Esophagus (tissue), 2 donors: ENCODE measurements at places on chromosomes 1 and 21. TPM values are rescaled to one million over a fixed set of nuclear protein-coding genes. Genes with fewer than 3 reads are reported as not detected.

TACSTD2 gene
- 946 TPM for polyA plus RNA-seq

GJA5 gene
- polyA plus RNA-seq, result 1.4 TPM

FASLG gene
- polyA plus RNA-seq, result 0.28 TPM

NUP210L gene
- polyA plus RNA-seq, result 0.02 TPM

SELL gene
- 0.22 TPM for polyA plus RNA-seq

RAVER2 gene
- polyA plus RNA-seq, result 7.3 TPM

CLCA2 gene
- 66.5 TPM for polyA plus RNA-seq

RIPK4 gene
- 51.7 TPM for polyA plus RNA-seq

FCRL1 gene
- polyA plus RNA-seq, result not detected

LCE2A gene
- not detected for polyA plus RNA-seq

FCRL2 gene
- 0.04 TPM for polyA plus RNA-seq

GUCA2B gene
- not detected for polyA plus RNA-seq

DCDC2B gene
- polyA plus RNA-seq, result 0.06 TPM

SEC16B gene
- 1.0 TPM for polyA plus RNA-seq

LRIG2 gene
- 3.5 TPM for polyA plus RNA-seq

TMEM269 gene
- polyA plus RNA-seq, result 0.04 TPM

SLC44A3 gene
- polyA plus RNA-seq, result 7.0 TPM

PROK1 gene
- polyA plus RNA-seq, result 0.53 TPM

CD53 gene
- 5.8 TPM for polyA plus RNA-seq

KRTAP15-1 gene
- polyA plus RNA-seq, result not detected

OLIG2 gene
- polyA plus RNA-seq, result not detected

ZNF593OS gene
- polyA plus RNA-seq, result 0.12 TPM

OR2AK2 gene
- not detected for polyA plus RNA-seq

XCL1 gene
- 0.27 TPM for polyA plus RNA-seq

BNIPL gene
- polyA plus RNA-seq, result 159 TPM

DIRAS3 gene
- polyA plus RNA-seq, result 1.6 TPM

NOC2L gene
- polyA plus RNA-seq, result 67.4 TPM

RUNX3 gene
- 1.4 TPM for polyA plus RNA-seq

C1orf87 gene
- not detected for polyA plus RNA-seq

SLC45A1 gene
- 1.1 TPM for polyA plus RNA-seq

HSD3B1 gene
- polyA plus RNA-seq, result not detected

CBR3 gene
- 77.1 TPM for polyA plus RNA-seq

HMCN1 gene
- polyA plus RNA-seq, result 0.83 TPM

GPR52 gene
- polyA plus RNA-seq, result 0.05 TPM

FAM72C gene
- 0.90 TPM for polyA plus RNA-seq

C1QTNF12 gene
- polyA plus RNA-seq, result 1.6 TPM

PLA2G4A gene
- 6.3 TPM for polyA plus RNA-seq

MYBPH gene
- polyA plus RNA-seq, result not detected

SIM2 gene
- 42.9 TPM for polyA plus RNA-seq

ZYG11A gene
- polyA plus RNA-seq, result 0.51 TPM
